Mammary epithelial cell (primary cell): ENCODE measurements at places on chromosomes 5 and 9.

- DNase-seq = no peak
Measured at GRCh38 chr5:52989781-52990527, 802 bp downstream of the ITGA2 start.

DNA sequence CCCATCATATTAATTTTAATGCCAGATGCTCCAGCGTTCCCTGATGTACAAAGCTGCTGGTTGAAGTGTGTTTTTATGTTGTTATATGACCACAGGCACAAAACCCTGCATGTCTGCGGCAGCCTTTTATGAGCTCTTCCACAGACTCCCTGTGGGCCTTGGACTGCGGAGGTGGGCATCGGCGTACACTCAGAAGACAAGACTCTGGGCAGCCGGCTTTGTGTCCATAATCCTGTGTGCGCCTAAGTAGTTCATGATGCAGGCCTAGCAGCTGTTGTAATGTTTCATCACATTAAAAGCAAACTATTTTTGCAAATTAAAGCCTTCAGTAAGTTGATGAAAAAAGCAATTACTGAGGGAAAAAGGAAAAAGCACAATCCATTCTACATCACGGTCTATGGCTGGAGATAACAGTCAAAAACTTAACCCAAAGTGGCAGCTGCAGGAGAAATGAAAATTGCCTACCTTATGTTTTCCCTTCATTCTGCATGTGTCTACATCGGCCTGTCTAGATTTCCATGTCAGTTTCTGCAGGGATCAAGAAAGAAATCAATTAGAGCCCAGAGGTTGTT, 78.8 kb downstream of the SEMA6A start:
- no peak for DNase-seq

- DNase-seq = no peak
Measured at GRCh38 chr5:91123901-91124300, 259.2 kb downstream of the ARRDC3 start.

DNA sequence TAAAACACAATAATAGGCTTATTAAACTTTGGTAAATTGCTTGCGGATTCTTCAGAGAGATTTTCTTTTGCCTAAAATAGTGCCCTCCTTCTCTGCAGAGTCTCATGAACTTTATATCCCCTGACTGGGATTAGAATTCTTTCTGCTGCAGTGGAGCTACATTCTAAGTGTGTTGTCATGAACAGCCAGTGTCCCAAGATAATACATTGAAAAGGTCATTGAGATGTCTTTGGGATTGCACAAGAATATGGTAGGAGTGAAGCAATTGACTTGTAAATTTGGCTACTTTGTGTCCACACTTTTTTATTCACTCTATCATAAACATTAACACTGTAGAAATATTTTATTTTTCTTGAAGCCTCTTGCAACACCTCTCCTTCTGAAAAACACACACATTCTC, 604.5 kb downstream of the GABRG2 start:
- no peak for DNase-seq

- DNase-seq = no peak
Measured at GRCh38 chr5:136212252-136212721, 19.3 kb upstream of the SMIM32 start.

DNA sequence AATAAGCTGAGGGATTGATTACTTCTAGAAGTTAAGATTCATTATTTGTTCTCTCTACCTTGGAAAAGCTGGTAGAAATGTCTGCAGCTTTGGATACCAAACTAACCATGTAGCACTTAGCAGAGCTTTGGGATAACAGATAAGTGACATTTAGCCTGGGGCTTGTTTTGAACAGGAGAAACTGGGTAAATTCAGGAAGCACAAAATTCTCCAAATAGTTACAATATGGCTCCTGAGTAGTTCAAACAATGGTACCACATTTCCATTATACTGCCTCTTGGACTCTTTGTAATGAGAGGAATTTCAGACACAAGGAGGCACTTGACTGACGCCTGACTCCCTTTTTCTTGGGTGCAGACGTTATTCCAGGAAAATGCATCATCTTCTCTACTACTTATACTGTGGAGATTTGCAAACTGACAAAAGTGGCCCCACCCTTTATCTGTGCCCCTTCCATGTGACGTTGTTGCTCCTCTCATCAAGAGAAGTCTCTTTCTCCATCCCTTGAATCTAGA, 22.5 kb downstream of the PRUNE2 start:
- no peak for DNase-seq

DNA sequence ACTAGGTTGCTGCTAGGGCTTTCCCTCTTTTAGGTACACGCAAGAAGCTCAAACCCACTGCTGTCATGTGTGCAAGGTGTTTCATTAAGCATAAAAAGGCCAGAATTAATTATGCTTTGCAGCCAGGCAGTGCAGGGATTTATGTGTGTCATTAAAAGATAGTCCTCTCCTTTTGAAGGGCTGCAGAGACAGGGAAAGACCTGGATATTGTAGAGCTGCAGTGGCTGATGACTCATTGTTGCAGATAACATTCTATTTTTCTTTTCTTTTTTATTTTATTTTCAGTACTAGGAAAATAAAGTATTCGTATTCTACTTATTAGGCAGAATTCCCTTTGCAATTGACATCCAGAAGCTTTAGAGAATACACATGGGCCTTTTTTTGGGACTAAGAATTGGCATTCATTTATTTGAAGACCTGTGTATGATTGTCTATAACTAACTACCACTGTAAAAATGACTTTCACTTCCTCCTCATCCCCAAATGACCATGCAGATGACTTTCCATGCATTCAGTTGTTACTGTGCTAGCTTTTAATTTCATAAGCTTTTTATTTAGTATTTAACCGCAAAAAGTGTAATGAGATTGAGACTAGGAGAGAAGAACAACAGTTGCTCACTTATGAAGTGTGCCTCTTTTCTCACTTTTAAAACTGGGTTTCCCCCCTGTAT, 113.0 kb downstream of the PAM start:
- no peak for DNase-seq
